ENCODE measurements at places on chromosomes 3 and 15.

DNA sequence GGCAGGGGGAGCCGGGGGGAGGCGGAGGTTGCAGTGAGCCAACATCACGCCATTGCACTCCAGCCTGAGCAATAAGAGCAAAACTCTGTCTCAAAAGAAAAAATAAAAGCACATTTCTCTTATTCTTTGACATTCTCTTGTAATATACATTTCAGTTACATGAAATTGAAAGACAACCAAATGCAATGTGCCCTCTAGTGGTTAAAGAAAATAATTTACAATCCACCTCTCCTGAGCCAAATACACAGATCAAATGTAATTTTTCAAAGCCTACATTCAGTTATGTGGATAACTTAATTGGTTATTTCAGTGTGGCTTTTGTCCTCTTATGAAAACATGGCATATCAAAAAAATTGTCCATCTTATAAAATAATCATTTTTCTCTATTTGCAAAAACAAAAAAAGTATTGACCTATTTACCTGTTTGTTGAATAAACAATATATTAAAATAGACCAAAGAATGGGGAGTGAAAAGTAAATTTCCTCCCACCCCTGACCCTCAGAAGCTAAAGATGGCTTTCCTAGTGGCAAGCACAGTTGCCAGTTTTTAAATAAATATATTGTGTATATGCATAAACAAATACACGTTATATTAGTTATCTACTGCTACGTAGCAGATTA is 14.2 kb upstream of the U2SURP start:
- no peak for DNase-seq

DNA sequence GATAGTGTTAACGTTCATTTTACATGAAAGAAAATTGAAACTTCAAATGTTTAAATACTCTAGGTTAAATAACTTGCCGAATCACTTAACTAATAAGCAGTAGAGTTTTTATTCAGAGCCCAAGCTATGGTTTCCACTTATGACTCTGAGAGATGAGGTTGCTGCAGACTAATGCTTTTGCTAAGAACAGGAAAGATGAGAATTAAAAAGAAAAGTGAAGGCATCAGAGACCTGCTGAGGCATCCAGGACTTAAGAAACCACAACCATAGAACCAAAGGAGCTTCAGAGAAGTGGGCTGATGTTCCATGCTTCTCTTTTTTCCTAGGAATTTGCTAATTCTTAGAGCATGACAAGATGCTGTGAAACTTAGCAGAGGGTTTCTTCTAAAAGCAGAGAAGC is 9.5 kb downstream of the HMG20A start:
- DNase-seq: no peak

GRCh38 chr15:100875495-100875894 is 4.1 kb upstream of the ALDH1A3 start:
- no peak for DNase-seq

DNA sequence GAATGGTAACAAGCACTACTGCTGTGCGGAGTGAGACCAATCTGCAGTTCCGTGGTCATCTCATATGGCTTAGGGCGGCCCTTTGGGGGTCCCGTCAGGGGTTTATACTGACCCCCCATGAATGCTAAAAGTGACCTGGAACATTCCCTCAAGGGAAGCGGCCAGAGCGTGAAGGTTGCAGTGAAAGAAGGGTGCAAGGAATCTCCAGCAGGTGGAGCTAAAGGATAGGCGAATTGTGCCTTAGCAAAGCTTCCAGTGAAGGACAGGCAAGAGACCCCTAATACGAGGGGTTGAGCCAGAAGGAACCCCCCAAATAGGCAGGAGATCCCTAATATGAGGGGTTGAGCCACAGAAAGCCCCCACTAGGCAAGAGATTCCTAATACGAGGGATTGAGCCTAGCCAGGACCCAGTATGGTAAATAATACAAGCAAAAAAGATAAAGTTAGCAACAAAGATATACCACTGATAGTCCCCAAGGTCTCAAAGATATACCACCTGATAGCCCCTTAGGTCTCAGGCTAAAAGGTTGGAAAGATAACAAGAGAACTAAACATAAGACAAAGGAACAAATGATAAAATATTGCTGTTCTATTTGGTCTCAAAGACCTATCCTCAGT is 32.8 kb downstream of the ZNF589 start:
- DNase-seq: no peak

GRCh38 chr3:12483410-12483809 is 870 bp upstream of the TSEN2 start:
- no peak for DNase-seq

DNA sequence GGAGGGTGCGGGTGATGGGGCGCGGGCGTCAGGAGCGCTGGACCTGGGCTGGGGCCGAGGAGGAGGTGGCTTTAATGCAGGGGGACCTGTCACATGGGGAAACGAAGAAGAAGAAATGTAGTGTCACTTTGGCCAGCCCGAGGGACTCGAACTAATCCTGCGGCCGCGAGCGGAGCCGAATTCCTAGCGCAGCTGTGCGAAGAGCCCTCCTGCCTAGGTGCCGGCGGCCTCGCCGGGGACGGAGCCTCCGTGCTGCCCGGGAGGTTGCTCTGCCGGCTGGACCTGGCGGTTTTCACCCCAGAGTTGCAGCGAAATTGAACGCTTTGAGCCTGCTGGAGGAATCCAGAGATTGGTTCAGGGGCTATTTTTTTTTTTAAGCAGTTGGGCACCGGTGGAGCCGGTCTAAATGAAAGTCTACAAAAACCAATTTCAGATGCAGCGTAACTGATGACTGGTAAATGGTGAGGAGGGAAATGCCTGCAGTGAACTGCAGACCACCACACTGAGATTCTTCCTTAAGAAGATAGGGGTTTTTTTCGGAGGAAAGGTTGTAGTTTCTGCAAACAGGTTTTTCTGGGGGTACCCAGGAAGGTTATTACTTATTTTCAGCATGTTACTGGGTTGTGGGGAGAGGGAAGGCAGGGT is 662 bp downstream of the TMEM108 start:
- no peak for DNase-seq

DNA sequence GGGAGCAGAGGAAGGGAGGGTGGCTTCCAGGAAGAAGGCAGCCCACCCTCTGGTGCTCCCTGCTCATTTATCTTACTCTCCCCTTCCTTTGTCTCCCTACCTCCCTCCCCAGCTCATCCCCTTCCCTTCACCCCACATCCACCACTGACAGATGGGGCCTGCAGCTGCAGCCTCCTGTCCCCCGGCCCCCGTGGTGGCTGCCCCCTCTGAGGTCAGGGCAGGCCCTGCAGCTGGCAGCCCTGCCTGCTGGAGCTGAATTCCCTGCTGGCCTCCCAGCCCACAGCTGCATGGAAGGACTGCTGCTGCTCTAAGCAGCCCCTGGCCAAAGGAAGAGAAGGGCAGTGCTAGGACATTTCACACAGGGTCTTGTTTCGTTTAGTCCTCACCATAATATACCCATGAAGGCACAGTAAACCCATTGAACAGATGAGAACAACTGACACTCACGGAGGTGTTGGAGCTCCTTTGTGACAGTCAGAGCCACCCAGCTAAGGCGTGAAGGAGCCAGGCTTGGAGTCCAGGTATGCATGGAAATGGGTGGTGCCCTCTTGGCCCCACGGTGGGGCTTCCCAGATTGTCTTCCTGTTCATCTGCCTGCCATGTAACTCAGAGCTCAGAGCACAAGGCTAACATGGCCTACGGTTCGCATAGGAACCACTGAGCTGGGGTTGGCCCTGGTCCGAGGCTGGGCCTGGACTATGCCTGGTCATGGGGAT is 121.7 kb upstream of the PRR20G start:
- no peak for DNase-seq

- DNase-seq: no peak
Observed at GRCh38 chr15:51724673-51725072, 12.8 kb downstream of the LYSMD2 start.

DNA sequence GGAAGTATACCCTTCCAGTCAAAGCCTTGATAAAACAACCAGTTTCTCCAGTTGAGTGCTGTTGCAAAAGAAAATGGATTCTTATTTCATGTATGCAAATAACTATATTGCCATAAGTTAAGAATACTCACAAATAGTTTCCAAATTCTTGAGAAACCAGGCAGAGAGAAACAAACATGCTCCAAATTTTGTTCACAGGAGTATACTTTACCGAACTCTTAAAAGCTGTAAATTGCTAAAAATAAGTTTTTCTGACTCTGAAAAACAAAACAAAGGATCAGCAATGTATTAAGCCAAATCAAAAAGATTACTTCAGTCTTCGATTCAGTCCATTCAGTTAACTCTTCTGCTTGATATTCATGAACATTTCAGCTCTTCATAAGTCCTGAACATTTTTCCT is 646.5 kb downstream of the MCTP2 start:
- no peak for DNase-seq

DNA sequence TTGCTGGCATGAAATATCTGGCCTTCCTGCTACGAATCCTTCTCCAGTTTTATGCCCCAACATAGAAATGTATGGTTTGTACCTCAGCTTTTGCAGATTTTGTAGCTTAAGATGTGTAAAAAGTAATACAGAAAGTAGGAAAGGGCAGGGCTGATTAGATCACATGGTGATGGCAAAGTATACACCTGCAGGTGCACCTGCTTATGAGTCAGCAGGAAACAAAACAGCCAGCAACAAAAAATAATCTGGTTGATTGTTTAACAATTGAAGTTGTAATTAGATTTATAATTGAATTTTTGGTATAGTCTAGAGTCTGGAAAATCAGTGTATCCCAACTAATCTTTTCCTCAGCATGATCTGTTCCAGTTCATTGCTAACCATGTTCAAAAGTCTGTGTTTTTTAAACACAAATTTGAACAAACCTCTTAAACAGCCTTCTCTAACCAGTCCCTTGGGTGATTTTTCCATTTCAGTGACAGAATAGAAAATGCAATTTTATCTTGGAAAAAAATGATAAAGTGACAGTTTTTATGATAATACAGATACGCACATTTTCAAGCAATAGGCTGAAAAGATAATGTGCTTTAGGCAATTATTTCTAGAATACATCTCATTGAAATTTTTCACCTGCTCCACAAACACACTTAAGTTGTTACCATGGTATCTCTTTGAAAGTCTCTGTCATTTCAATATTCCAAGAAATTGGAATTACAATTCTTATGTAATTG is 477.4 kb downstream of the NAALADL2 start:
- no peak for DNase-seq

GRCh38 chr3:128282380-128283196 is 129.3 kb downstream of the EEFSEC start:
- no peak for DNase-seq

- DNase-seq: no peak
Observed at GRCh38 chr3:23580096-23580713, 225.6 kb upstream of the UBE2E1 start.

DNA sequence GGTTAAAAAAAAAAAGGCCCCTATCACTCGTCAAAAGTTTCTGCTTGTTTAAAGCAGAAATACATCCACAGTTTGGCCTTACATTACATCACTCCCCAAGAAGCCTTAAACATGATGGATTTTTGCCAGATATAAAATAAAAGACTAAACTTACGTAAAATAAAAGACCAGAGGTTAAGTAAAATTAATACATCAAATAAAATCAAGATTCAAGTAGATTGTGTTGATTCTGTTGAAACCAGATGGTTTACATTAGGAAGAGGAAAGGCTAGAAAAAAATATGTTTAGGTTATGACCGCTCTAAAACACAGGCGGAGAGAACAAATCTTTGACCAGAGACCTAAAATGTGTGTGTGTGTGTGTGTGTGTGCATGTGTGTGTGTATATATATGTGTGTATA is 104.1 kb downstream of the DUT start:
- DNase-seq: no peak

- no peak for DNase-seq
Observed at GRCh38 chr3:186070550-186070949, 38.3 kb downstream of the ETV5 start.

DNA sequence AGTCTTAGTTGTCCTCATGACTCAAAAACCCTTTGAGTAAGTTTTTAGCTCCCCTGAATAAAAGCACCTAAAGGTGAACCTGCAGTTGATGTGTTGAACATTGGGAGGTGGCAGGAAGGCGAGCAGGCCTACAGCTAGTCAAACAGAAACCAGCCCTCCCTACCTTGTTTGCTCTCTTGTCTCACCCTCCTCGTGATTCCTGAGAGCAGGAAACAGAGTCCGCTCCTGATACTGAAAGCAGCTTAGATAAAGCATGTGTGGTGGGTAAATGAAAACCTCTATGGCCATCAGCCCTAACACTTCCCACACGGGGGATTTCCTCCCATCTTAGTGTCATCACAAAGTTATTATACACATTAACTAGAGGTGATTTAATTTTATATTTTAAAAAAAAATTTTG is 21.8 kb upstream of the CLDN18 start:
- DNase-seq: no peak

GRCh38 chr3:43695443-43695842 is 4.7 kb downstream of the ABHD5 start:
- DNase-seq: no peak

DNA sequence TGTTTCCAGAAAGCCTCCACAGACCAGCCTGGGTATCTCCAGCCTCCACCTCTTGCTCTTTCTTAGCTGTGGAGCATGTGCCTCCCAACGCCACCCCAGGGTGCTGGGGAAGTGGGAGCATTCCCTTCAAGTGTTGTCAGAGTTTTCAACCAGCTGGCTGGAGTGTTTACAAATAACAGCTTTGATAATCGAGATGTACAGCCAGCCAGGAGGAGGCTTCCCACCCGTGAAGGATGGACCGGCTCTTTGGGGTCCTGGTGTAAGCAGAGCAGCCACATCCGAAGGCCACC is 8.5 kb upstream of the OXTR start:
- no peak for DNase-seq

GRCh38 chr3:53240989-53241972 is 14.5 kb downstream of the TKT start:
- DNase-seq: no peak

- DNase-seq: no peak
Observed at GRCh38 chr15:66017000-66017399, 147.7 kb downstream of the RAB11A start.

GRCh38 chr15:92586966-92587365 is 68.6 kb downstream of the FAM174B start:
- no peak for DNase-seq

DNA sequence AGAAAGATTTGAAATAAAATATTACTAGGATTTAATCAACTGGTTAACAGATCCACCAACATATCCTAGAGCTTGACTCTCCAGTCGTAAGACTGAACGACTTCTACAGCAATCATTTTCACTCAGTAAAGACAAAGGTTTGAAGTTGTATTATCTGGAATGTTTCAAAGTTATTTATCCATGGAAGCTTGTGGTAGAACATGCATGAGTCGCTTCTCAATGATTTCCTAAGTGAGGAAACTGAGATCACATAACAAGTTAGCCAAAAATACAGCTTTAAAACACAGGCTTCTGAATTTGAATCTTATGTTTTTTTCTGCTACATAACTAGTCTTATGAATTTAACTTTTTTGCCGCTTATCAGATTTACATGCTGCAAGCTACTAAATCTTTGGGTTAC is 241.8 kb downstream of the FOXP1 start:
- no peak for DNase-seq

DNA sequence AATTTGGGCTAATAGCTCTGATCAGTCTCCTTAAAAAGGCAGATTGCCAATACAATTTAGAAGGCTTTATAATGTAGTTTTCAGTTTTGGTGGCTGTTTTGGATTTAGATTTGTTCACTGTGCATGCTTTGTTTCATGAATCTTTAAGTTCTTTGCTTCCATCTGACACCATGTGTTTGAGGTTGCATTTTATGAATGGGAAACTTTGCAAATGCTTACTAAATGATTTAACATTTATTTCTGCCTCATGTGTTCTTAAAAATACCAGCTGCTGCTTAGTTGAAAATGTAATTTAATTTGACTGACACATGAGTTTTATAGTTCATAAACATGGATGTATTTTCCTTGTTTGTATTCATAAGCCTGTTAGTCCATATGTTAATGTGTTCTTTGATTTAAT is 78.6 kb downstream of the RNF13 start:
- DNase-seq: no peak

Measured in stimulated activated CD4-positive, alpha-beta T cell treated with anti-CD3 and anti-CD28 coated beads, Interleukin-15, amount 100 ng/mL, for 48 hours (primary cell).